Heart right ventricle (tissue), 16 donors: ENCODE measurements at places on chromosomes 16 and 17.
A peak's percentile ranks its signal among the peaks of the same experiment; 100 is the strongest.

DNA sequence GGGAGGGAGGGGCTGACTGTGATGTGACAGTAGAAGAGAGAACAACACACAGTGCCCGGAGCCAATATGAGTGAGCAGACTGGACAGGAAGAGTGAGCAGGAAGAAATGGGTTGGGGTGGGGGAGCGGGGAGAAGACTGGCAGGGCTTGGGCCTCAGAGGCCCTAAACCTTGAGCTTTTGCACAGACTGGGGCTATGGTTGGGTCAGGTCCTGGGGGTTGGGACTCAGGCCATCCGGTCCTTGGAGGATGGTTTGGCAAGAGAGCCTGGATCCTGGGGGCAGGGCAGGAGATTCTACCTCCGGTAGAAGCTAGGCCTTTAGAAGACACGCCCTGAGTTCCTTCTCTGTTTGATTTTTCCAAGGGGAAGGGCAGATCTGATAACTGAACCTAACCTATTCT lies 1.1 kb downstream of the CAMTA2 start:
- no peak for DNase-seq

DNA sequence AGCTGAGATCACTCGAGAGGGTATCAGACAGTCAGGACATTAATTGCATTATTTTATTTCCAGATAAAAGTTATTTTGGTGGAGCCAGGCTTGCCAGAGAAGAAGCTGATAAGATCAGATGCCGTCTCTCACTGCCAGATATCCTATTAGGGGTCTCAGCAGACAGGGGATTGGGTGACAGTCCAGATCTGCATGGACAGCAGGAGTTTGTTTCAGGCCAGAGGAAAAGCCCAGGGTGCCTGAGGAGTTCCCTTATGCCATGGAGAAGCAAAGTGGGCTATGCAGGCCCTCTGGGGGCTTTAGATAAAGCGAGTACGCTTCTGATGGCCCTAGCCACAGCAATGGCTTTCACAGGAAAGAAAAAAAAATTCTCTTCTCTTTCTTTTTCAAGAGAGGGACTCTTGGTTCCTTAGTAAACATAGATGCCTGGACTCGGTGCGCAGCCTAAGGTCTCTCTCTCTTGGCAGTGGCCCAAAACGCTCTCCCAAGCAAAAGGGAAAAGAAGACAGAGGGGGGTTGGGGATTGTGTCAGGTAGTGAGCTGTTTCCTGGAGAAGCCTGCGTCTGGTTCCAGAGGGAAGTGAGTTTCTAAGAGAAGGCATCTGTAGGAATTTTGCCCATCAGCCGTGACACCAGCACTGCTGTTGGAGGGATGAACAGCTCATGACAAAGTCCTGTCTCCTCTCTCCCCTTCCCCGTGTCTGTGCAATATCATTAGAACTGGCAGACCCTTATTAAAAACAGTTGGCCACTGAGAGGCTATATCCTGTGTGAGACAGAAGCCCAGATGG lies 166.3 kb upstream of the FOXF1 start:
- no peak for DNase-seq

DNA sequence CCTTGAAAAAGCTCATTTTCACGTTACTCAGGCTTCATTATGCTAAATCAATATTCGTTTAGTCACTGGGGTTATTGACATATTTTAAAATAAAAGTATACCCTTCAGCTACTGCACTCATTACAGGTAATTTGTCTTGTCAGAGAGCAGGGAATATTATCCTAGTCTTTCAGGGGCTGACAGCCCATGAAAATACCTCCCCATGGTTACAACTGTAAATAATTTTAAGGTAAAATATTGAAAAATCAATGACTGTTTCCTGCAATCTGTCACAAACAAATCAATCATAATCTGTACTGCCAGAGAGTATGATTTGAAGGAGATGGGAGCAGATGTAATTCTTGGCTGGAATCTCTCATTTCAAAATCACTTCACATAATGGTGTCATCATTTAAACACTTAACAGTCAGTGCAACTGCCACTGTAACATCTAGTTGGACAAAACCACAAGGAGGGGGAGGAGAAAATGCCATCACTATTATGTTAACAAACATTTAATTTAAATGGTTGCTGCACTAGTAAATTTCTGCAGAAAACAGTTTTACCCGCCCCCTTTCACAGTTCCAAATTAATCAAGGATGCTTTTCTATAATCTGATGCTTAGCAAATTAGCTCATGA lies 9.3 kb upstream of the IRX5 start:
- DNase-seq, result no peak

DNA sequence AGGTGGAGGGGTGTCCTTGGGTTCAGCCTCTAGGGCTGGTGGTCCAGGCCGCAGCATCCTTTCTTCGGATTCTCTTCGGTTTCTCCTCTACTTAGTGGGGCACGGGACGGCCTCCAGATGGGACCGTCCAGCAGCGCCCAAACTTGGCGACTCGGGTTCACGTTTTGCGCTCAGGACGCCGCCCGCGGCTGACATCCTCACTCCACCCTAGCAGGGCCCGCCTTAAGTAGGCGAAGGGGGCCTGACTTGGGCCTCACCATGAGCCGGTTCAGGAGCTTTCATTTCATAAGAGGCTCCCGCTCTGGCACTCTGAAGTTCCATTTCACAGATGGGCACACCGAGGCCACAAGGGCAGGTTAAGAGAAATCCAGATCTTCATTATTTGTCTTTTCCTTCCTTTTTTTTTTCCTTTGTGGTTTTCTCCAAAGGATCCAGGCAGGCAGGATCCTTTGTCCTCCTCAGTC lies 141.2 kb downstream of the SEC14L1 start:
- DNase-seq, result no peak

GRCh38 chr17:63476854-63477479 lies at the start of gene ACE:
Gene ACE (plus strand): TSS chr17:63477061. CDS start chr17:63477095, 34 bp downstream.
- peak; percentile 45 for DNase-seq

- no peak for DNase-seq
These were observed 132.2 kb downstream of the SKAP1 start for GRCh38 chr17:48297825-48298224.

GRCh38 chr16:72946474-72947194 lies 101.3 kb downstream of the ZFHX3 start:
- DNase-seq, result peak; percentile 65

DNA sequence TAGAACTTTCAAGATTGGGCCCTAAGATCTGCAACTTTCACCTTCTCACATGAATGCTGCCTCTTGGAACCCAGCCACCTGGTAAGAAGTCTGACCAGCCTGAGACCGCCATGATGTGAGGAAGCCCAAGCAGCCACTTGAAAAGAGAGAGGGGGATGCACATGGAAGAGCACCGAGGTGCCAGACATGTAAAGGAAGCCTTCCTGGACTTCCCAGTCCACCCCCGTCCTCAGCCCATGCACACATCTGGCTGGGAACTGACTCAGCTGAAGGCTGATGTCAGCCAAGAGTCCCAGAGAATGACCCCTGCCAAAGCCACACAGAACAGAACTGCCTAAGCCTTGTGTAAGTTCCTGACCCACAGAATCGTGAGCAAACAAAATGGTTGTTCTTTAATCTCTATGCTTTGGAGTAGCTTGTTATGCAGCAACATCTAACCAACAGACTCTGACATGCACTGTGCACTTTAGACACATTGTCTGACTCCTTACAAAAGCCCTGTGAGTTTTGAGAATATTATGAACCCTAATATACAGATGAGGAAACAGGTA lies 86.7 kb downstream of the RMI2 start:
- DNase-seq, result no peak

DNA sequence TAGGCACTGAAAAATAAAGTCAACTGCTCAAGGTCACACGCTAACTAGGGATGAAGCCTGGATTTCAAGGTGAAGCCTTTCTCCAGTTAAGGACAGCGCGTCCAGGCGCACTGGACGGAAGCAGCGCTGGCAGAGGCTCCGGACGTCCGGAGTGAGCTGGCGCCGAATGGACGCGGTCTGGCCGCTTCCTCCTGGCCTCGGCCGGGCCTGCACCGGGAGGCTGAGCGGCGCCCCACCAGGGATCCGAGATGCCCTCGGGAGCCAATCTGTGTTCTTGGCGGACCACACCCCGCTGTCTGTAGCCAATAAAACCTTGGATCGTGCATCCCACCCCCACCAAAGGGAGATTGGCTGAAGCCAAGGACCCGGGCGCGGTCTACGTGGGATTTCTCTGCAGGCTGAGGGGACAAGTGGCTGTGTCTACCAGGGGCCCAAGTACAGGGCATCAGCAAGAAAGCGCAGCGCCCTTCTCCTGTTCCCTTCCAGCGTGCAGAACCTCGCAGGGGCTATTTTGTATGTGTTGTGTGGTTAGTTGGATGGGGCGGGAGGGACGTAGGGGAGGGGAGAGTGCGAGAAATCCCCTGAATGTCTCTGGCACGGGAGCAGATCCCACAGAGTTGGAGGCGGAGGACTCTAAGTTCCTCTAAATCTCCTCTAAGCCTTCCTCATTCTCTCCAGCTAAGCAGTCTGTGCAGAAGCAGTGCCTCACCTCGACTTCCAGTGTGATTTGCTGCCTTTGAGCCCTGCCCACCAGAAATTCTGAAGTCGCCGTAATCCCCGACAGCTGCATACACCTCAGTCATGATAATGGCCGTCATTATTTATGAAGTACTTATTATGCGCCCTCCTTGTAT lies 2.5 kb upstream of the AKAP10 start:
- DNase-seq, result peak; percentile 15

DNA sequence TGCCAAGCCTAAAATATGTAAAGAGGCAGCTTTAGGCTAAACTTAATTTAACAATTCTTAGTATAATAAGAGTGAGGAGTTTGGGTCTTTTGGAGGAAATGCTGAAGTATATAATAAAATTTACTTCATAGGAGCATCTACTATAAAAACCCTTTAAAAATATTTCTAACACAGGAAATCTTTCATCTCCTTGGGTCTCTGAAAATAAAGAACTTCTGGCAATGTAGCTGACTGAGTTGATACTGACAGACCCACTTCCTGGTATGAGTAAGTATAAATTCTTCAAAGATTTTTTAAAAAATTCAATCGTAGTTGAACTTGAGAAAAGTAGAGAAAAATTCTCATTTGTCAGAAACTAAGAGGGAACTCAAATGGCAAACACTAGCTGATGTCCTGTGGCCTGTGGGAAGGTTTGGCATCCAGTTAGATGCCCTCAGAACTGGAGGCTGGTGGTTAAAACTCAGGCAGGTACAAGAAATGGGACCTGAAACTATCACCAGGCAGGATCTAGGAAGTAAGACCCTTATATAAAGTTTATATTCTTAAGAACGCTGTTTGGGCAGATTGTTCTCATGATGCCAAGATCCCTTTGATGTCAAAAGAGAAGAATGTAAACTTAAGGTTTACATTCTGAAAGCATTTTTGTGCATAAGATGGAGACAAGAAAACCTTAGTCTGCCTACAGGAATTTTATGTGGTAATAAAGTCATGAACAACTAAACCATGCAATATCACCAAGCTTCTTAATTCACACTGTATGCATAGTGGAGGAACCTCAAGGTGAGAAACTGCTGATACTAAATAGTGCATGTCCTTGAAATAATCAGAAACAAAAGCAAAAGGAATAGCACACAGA lies 6.2 kb downstream of the KRTAP4-6 start:
- no peak for DNase-seq

GRCh38 chr16:75801307-75801706 lies 75.0 kb upstream of the CPHXL start:
- DNase-seq, result no peak

GRCh38 chr17:78142119-78142861 lies 3.9 kb upstream of the C17orf99 start:
- no peak for DNase-seq

DNA sequence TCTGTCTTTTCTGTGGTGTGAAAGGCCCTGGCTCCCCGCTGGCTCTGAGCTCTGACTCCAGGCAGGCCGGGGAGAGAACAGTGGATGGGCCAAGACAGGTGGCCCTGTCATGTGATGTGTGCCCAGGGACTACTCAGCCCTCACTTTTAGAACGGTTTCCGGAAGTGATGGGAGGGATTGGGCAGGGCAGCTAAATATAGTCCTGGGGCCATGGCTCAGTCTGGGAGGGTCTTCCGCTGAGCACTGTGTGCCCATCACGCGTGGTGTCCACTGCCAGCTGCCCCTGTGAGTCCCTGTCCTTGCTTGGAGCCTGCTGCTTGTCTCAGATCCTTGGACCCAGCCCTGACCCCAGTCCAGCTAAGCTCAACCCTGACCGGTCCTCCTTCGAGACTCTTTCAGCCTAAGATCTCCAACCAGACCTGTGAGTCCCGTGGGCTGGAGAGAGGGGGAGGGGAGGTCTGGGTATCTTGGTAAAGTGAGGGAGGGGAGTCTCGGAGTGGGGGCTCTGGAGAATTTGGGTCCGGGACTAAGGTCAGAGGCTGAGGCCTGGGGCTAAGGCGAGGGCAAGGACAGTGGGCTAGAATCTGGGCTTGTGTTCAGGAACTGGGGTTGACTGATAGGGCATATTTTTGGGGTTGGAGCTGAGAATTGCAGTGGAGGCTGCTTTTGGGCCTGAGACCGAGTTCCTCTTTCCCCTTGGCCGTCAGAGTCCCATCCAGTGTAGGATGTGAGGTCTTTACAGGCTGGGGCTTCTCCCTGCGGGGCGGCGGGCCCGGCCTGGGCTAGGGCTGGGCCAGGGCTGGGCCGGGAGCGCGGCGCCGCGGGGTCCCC lies at the start of gene TRIM72:
Gene TRIM72 (plus strand): TSS at position 243 of the 831 bp plus-strand sequence. CDS start 620 bp downstream, outside the sequence.
- no peak for DNase-seq
